ENCODE measurements at places on chromosomes 3 and 15. TPM values are rescaled to one million over a fixed set of nuclear protein-coding genes. Genes with fewer than 3 reads are reported as not detected.

DNA sequence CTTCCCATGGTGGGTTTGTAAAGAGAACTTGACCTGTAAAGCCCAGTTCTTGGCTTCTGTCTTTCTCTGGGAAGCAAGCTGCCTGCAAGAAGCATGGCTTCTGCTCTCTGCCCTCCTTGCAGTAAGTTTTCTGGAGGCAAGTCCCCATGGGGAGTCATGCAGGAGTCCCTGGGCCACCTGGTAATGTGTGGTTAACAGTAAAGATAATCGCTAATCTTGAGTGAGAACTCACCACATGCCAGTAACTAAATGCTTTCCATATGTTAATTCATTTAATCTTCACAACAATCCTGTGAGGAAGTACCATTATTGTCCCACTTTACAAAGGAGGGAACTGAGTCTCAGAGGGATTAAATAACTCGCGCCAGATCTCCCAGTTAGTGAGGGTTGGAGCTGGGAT, 4.2 kb downstream of the CAPN3 start:
- no peak for DNase-seq

DNA sequence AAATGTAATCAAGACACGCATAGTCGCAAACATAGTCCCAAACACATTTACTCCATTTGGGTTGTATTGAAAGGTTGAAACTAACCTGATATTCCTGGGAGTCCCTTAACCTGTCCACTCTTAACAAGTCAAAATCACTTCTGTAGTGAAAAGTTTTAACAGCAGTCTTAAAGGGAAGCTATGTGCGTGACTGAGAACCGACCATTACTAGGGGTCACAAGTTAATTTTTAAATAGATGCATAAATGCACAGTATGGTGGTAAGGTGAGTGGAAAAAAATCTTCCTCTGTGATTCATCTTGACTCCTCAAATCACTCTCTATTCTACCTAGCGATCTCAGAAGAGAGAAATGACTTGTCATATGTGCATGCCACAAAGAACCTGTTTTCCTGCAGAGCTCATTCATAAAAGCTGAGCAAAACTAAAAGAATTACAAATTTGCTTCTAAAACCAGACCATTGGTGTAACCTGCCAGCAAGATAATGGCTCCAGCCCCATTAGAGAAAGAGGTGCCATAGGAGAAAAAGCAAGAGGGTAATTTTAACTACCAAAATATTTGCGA, 4.8 kb downstream of the GPR15 start:
- no peak for DNase-seq

GRCh38 chr3:115403786-115404185, 219.5 kb upstream of the GAP43 start:
- DNase-seq: no peak

DNA sequence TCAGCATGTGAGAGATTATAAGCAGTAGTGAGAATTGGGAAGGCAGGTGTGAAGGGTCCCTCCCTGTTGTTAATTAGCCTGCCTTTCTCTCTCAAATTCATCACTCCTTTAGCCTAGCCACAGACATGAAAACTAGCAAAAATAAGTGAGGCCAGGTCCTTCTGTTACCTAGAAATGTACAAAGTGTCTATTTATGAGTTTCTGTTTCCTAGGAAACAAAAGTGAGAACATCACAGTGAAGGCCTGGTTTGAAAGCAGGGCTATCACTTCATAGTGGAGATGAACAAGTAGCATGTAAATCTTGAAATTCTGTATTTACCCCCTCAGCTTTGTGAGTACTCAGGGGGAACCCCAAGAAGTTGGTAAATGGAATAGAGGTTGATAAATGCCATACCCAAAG, 78.2 kb upstream of the UMPS start:
- DNase-seq: no peak

- DNase-seq: no peak
These were observed 19.3 kb downstream of the GRK7 start for GRCh38 chr3:141782386-141782932.

Gene KCNMB2
- polyA plus RNA-seq: 9.0 TPM

DNA sequence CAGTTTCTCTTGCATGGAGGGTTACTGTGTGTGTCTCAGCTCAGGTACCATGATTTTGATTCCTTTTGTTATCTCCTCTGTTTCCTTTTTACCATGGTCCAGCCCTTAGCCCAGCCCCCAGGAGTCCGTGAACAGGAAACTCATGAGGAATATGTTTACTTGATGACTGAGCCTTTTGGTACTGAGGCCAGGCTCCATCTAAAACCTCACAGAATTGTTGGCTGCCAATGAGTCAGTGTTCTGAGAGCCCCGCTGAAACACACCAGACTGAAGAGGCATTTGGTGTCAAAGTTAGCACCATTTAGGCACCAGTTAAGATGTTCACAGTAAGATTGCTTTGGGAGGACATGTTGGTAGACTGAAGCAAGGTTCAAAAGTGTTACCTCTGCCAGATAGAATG, 80.9 kb downstream of the DGKG start:
- DNase-seq: no peak

- no peak for DNase-seq
These were observed 74.3 kb upstream of the EOMES start for GRCh38 chr3:27796365-27796875.

GRCh38 chr3:126538316-126538715, 14.4 kb downstream of the CHST13 start:
- no peak for DNase-seq

DNA sequence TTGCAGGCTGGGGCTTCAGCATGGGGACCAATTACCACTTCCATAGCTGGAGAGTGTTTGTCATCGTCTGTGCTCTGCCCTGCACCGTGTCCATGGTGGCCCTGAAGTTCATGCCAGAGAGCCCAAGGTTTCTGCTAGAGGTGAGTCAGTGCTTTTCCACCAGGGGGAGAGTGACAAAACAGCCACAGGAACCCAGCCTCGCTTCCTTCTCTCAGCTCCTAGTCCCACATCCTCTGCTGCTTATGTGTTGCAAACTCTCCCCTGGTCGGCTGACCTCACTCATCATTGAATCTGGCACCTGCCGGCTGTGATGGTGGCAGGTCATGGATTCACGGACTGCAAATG, 158.3 kb downstream of the SV2B start:
- DNase-seq: no peak

Gene MAGEL2
- 21.3 TPM for polyA plus RNA-seq

Gene LRCH3
- 36.4 TPM for polyA plus RNA-seq

- no peak for DNase-seq
These were observed 226.5 kb downstream of the XXYLT1 start for GRCh38 chr3:195044411-195044810.

- DNase-seq: no peak
These were observed 201.7 kb upstream of the SLC2A2 start for GRCh38 chr3:171228240-171228639.

Gene RFX7
- polyA plus RNA-seq: 13.7 TPM

- no peak for DNase-seq
These were observed 459.5 kb downstream of the NR2F2 start for GRCh38 chr15:96790004-96790403.

DNA sequence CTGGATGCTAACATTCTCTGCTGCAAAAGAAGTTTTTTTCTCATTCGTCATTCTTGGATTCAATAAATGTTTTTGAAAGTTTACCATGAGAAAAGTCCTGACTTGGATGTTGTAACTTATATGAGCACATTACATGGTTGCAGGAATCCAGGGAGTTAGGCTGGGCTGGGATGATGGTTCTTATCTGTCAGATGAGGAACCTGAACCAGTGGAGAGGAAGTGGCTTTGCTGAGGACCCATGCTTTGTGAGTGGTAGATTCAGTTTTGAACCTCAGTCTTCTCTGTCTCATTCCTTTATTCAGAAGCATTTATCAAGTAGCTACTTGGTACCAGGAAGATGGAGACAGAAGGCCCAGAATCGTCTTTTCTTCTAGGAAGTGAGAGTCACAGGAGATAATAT, 3.7 kb upstream of the GASK1A start:
- DNase-seq: no peak

- DNase-seq: no peak
These were observed 64.6 kb downstream of the HES1 start for GRCh38 chr3:194200422-194201081.

Gene IL17RB
- 3.2 TPM for polyA plus RNA-seq

GRCh38 chr15:88479169-88479568, 11.7 kb downstream of the MRPS11 start:
- no peak for DNase-seq

Gene COL7A1
- 9.3 TPM for polyA plus RNA-seq

DNA sequence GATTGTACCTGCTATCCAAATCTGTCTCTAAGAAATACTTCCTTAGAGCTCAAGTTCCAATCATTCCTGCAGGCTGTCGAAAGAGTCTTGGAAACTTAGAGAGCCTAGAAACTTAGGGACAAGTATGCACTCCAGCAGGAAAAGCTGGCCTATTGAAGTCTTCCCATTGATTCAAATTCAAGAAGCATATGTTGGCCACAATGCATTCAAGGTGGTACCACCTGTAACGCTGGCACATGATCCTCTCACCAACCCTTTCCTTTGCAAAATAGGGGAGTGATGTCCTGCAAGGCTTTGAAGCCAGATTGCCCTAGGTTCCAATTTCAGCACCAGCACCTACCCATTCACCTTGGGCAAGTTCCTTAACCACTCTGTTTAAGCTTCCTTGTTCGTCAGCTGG, 6.0 kb downstream of the ADAMTS9 start:
- DNase-seq: no peak

Gene TPM1
- polyA plus RNA-seq: 6,185 TPM

Gene SLC28A1
- 0.32 TPM for polyA plus RNA-seq

GRCh38 chr3:39812537-39812936, 3.1 kb downstream of the MYRIP start:
- DNase-seq: no peak

Gene DPPA2
- not detected for polyA plus RNA-seq

All from hindlimb muscle (tissue), 1 donor.